A673 (cell line): ENCODE measurements at places on chromosomes 4 and X. TPM values are rescaled to one million over a fixed set of nuclear protein-coding genes. Genes with fewer than 3 reads are reported as not detected.
A peak's percentile ranks its signal among the peaks of the same experiment; 100 is the strongest.

UNC5C gene
- 0.11 and 0.46 TPM in 2 replicates for total RNA-seq

PRICKLE3 gene
- 4.8 and 6.7 TPM in 2 replicates for total RNA-seq

- H3K36me3 ChIP-seq = peaks cover 10% of the 10 kb centered on the region
- H3K27me3 ChIP-seq = no peaks in the 10 kb centered on the region
- DNase-seq = no peak
Observed at GRCh38 chr4:101028886-101029285, 318.4 kb downstream of the PPP3CA start.

DNA sequence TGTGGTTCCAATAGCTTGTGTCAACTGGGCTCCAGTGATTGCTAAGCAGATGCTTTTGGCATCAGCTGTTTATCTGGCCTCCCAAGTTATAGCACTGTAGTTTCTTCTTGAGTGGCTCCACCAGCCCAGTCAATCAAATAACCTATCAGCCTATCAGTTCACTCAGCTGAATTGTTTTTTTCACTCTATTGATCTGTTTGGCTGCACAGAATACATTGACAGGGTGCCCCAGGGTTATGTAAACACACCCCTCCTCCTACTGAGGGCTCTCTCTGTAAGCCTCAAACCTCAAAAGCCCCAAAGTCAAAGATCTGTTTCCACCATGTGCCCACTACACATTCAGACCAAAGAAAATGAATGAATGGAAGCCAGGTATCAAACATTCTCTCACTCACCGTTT, 214.0 kb downstream of the HS6ST2 start:
- no peak overlapping the region for H3K27ac ChIP-seq
- H3K4me1 ChIP-seq = no peaks in the 10 kb centered on the region
- H3K36me3 ChIP-seq = no peaks in the 10 kb centered on the region
- H3K27me3 ChIP-seq = no peaks in the 10 kb centered on the region

DNA sequence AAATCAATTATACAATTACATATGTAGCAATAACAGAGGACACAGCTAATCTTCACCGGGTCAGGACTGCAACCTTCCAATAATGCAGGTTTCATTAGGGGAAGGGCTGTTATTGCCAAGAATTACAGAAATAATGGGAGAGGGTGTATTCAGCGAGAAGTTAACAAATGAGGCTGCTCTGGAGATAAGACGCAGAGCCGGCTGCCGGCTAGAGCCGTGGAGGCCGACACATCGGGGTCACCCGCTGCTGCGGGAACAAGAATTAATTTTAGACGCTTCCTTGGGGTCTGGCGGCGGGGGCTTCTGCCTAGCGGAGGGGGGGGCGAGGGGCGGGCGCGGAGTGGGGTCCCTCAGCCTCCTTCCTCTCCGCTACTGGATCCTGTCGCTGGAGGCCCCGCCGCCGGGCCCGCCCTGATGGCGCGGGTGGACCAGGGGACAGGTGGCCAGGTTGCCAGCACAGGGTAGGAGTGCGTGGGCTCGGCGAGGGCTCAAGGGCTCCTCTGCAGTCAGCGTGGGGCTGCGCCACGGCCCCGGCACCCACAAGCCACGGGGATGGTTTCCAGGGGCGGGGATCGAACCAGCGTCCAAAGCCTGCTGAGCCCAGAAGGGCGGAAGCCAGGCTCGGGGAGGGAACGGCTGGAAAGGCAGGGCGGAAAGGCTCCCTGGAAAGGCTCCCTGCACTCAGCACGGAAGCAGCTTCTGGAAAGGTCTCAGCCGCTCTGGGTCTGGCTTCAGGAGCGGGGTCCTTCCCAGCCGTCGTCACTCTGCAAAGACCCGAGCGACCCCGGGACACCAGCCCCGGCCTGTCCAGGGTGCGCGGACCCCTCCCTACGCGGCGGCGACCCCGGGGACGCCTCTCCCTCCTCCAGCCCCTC, 113.8 kb upstream of the NKX1-1 start:
- no peak overlapping the region for H3K27ac ChIP-seq
- no peaks in the 10 kb centered on the region for H3K36me3 ChIP-seq
- peaks cover 47% of the 10 kb centered on the region for H3K27me3 ChIP-seq
- no peak for DNase-seq

DNA sequence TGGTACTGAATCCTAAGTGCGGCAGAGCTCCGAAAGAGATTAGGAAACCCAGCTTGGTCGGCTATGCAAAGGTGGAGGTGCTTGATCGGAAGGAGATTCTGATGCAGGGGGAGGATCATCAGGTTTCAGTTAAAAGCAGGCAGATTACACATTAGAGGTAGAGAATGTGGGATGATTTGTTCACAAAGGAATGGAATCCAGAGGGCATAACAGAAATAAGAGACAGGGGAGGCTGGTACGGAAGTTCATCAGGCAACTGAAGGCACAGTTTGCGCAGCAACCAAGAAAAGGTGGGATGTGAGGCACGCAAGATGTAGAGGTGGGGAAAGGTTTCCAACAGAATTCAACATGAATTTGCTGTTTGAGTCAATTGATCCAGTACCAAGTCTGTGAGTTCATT, 424 bp upstream of the ZNF330 start:
- DNase-seq = no peak
- H3K27ac ChIP-seq = peak overlapping the region; percentile 88
- peak overlapping the region; percentile 93 for H3K4me3 ChIP-seq

DNA sequence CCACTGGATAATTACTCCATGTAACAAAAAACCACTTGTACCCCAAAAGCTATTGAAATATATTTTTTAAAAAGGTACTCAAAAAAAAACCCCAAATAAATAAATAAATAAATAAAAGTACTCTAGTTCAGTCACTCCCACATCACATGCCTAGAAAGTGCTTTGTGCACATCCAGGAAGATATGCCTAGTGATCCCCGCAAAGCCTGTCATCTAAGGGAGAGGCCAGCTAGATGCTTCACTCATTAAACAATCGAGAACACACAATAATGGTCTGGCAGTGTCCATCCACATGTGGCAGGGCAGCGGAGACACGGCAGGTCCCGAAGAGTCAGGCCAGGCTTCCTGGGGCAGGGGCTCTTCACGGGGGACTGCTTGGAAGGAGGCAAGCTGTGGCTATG, 47.6 kb downstream of the RAB33B start:
- no peaks in the 10 kb centered on the region for H3K27me3 ChIP-seq

GRCh38 chr4:145904413-145905177, 34.0 kb downstream of the ZNF827 start:
- H3K27me3 ChIP-seq = no peaks in the 10 kb centered on the region
- H3K4me3 ChIP-seq = no peak overlapping the region
- DNase-seq = no peak
- no peaks in the 10 kb centered on the region for H3K36me3 ChIP-seq

DNA sequence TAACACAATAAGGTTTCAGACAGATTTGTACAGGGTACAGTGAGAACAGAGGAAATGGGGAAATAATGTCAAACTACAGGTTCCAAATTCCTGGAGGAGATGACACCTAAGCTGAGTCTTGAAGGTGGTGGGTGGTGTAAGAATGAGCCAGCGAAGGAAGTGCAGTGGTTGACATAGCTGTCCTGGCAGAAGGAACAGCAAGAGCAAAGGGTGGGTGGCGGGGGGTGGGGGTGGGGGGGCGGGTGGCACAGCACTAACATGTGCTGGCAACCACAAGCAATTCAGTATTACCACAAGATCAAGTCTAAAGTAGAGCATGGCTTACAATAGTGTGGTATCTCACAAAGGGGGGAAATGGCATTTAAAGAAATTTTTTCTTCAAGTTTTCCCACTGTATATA, 13.1 kb upstream of the G3BP2 start:
- no peak overlapping the region for H3K4me3 ChIP-seq
- no peaks in the 10 kb centered on the region for H3K27me3 ChIP-seq
- DNase-seq = no peak
- no peaks in the 10 kb centered on the region for H3K4me1 ChIP-seq
- H3K27ac ChIP-seq = no peak overlapping the region
- no peaks in the 10 kb centered on the region for H3K36me3 ChIP-seq
